Left lung (tissue), 14 donors: ENCODE measurements at places on chromosomes 4 and X. TPM values are rescaled to one million over a fixed set of nuclear protein-coding genes. Genes with fewer than 3 reads are reported as not detected.

Gene DIPK2B
- 13.7 TPM for total RNA-seq

Gene GAGE13
- total RNA-seq, result not detected

Gene MID2
- total RNA-seq, result 17.4 TPM

DNA sequence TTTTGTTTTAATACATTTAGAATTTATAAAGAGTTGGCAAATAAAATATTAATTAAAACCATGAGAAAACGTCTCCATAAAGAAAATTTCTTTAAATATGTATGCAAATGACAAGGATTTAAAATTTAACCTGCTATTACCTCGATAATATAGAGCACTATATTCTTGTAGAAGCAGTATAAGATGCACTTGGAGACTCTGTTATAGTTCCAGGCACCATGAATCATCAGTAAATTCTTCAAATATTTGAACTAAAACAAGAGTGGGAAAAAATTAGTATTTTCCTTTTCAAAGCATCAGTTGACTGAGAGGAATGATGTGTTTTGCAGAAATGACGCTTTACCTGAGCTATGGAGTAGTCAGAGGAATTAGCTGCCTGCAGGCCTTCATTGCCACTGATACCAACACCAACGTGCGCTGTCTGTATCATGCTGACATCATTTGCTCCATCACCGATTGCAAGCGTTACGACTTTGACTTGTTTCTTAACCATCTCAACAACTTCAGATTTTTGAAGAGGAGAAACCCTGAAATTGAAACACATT, 67.3 kb downstream of the SHISA3 start:
- DNase-seq, result no peak

DNA sequence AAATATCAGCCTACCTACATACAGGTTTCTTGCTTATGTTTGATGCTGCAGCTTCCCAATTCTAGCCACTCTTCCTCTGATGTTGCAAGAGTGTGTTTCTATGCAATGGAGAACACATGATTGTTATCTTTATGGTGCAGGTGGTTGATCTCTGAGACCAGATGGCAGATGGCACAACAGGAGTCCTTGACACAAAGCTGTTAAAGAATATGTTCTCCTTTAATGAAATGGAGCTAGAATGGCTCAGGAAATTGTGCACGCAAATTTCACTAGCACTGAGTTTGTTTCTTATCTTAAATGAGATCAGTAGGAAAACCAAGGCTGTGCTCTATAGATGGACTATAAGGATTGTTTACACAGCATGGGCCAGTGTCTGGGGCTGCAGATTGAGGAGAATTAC, 29.9 kb upstream of the TTC29 start:
- no peak for DNase-seq

DNA sequence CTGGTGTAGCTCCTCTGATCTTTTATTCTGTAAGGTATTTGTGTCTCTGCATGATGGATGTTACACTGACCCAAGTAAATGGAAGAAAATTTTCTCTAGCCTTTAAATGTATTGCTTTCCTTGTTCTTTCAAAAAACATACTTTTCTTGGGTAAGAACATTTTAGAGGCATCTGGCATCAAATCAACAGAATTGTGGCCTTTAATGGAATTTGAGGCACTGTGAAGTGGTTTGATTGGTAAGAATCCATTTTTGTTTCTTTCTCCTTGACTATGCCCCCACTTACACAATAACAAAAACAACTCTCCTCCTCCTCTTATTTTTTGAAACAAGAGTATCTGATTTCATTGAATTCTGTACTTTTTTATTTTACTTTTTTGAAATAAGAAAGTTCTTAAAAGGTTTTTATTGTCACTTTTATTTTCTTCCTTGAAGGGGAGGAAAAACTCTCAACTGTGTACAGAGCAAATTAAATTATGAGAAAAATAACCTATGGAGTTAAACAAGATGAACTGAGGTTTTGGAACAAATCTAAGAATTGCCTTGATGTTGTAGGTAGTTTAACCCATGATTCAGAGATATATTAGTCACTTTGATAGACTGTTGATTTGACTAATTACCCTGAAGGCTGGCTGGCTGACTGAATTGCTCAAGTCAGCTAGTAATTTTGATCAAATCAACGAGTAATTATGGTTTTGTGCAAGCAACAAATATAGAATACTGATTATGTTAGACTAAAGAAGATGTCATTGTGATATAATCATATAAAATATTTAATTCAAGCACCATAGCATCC, 146.4 kb downstream of the FHIP1A start:
- no peak for DNase-seq

GRCh38 chrX:75086731-75087195, 69.3 kb downstream of the ABCB7 start:
- DNase-seq, result no peak

DNA sequence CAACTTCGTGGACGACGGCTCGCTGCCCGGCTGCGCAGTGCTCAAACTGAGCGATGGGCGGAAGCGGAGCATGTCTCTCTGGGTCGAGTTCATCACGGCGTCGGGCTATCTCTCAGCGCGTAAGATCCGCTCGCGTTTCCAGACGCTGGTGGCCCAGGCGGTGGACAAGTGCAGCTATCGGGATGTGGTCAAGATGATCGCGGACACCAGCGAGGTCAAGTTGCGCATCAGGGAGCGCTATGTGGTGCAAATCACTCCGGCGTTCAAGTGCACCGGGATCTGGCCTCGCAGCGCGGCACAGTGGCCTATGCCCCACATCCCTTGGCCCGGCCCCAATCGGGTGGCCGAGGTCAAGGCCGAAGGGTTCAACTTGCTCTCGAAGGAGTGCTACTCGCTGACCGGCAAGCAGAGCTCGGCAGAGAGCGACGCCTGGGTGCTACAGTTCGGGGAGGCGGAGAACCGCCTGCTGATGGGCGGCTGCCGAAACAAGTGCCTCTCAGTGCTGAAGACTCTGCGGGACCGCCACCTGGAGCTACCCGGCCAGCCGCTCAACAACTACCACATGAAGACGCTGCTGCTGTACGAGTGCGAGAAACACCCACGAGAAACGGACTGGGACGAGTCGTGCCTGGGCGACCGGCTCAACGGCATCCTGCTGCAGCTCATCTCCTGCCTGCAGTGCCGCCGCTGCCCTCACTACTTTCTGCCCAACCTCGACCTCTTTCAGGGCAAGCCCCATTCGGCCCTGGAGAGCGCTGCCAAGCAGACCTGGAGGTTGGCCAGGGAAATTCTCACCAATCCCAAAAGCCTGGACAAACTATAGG, 1.5 kb downstream of the MAB21L2 start:
- no peak for DNase-seq

- no peak for DNase-seq
Measured at GRCh38 chr4:141609243-141609642, 27.1 kb upstream of the IL15 start.

- DNase-seq, result no peak
Measured at GRCh38 chr4:85571008-85571407, 96.1 kb downstream of the ARHGAP24 start.

DNA sequence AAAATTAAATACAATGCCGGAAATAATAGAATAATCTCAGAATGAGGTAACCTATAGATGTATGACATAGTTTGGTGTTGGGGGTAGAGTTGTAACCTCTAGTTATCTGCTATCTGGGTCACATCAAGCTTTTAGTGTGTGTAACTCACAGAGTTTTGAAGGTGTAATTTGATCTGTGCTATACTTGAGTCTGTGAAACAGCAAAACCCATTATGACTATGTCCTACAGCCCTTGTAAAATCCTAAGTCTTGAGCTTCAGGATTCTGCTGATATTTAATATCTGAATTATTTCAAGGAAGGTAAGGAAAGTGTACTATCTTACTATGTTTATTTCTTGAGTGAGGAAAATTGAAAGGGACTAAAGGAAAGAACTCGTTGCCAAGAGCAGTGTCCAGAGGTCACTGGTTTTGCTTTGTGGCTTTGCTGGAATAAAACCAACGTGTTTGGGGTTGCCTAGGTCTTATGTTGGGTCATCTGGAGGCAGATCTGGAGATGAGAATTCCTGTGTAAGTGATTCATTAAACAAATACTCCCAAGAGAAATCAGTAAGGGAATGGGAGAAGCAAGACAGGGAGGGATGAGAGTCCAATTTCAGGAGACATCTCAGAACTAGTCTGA, 107.8 kb upstream of the CBLL2 start:
- no peak for DNase-seq

GRCh38 chr4:2299794-2300193, 37.9 kb upstream of the MXD4 start:
- no peak for DNase-seq

DNA sequence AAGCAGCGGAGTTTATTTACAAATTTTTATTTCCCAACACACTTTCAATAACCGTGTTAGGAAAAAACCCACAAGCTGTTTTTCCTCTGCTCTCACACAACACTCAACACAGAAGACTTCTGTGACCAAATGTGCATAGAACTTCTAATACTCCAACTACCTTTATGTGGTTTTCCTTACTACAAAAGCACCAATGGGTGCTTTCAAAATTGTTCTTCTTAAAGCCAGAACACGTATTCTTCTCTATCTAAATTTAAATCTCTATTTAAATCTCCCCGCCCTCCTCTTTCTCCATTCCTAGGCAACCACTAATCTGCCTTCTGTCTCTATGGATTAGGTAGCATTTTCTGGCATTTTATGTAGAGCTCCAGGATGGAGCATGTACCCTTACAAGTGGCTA, 90.0 kb downstream of the SHROOM2 start:
- DNase-seq, result no peak
